CD4-positive, alpha-beta T cell treated with Interleukin-21 for 1 hour (primary cell): ENCODE measurements at places on chromosomes 1 and 21.
A peak's percentile ranks its signal among the peaks of the same experiment; 100 is the strongest.

DNA sequence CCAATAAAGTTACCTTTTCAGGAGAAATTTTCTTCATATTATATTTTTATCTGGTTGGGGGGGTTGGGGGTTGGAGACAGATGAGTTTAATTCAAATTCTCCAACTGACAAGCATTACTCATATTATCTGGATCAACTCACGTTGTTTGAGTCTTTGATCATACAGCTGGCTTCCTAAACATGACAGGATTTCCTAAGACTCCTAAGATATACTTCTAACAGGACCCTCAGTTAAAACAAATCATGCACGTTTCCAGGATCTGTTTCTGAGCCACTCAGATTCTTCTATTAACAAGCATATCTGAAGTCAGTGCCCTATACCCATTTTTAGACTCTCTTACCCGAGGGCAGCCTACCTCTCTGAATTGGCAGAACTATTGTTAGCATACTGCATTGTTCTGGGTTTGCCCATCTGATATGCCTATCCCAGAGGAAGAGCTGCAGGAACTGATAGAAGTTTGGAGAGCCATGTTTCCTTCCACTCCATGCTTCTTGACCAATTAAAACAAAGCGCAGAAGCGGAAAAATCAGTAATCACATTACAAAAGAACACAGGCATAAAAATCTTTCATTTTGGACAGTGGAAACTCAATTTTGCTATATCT is 653.9 kb downstream of the LTN1 start:
- no peak for DNase-seq

- no peak for DNase-seq
These were observed 175.9 kb downstream of the PAPPA2 start for GRCh38 chr1:176638713-176639526.

GRCh38 chr1:8439015-8439702 is 121.2 kb downstream of the SLC45A1 start:
- DNase-seq, result no peak

DNA sequence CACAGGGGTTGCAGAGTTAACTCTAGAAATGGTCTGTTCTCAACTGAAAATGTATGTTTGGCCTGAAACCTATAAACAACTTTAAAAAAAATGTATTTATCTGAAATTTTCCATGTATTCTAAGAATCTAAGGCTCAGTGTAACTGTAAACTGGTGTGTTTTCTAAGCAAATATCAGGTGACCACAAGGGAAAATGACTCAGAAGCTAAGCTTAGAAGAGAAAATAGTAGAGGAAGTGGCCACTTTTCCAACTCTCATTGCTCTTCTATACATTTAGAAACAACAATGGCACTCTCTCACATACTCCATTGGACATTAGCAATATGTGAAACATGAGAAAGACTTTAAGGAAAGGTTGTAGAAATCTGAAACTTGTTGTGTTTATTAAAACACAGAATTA is 7.5 kb downstream of the TNFSF18 start:
- no peak for DNase-seq

DNA sequence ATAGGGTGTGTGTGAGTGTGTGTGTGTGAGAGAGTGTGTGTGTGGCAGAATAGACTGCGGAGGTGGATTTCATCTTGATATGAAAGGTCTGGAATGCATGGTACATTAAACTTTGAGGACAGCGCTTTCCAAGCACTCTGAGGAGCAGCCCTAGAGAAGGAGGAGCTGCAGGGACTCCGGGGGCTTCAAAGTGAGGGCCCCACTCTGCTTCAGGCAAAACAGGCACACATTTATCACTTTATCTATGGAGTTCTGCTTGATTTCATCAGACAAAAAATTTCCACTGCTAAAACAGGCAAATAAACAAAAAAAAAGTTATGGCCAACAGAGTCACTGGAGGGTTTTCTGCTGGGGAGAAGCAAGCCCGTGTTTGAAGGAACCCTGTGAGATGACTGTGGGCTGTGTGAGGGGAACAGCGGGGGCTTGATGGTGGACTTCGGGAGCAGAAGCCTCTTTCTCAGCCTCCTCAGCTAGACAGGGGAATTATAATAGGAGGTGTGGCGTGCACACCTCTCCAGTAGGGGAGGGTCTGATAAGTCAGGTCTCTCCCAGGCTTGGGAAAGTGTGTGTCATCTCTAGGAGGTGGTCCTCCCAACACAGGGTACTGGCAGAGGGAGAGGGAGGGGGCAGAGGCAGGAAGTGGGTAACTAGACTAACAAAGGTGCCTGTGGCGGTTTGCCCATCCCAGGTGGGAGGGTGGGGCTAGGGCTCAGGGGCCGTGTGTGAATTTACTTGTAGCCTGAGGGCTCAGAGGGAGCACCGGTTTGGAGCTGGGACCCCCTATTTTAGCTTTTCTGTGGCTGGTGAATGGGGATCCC is 18.3 kb upstream of the HDAC1 start:
- DNase-seq, result peak; percentile 83

- DNase-seq, result peak; percentile 47
These were observed 1.9 kb downstream of the TTF2 start for GRCh38 chr1:117061986-117062415.

DNA sequence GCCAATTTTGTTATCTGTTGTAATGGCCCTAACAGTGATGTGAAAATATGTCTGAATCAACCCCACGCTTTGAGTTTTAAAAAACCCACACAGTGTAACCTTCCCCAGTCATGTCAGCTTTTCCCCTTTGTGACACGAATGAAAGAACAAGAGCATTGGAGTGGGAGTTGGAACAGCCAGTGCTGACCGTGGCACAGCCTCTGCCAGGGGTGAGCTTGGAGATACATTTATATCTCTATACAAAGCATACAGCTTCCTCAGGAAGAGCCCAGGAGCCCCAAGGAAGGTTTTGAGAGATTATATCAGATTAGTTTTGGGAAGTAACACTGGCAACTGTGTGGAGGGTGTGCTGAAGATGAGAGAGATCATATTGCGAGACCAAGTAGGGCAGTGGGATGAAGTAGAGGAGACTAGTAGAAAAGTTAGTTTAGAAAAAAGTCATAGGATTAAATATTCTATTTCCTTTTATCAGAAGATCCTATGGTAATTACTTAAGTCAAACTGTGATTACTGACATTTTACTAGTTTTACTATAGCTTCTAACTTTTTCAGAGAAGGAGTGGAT is 15.9 kb downstream of the LRRC8B start:
- DNase-seq, result no peak
